ENCODE measurements at places on chromosomes 2 and 18.

DNA sequence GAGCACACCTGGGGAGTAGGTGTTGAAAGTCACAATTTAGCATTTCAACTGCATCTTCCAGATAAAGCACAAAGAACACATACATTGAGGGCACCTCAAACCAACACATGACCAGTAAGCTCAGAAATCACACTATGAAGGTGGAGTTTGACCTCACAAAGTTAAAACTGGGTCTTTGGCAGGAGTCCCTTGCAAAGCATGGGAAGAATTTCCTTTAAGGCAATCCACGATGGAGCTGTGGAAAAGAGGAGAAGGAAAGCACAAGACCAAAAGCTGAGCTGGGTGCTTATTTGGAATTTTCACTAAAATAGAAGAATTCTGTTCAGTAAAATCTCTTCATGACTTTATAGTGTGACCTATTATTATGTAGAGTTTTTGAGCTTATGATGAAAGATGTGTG lies 212.9 kb upstream of the APCDD1 start:
- DNase-seq, result no peak

- no peak for DNase-seq
Observed at GRCh38 chr2:34368304-34368703, 769.2 kb upstream of the FAM98A start.

GRCh38 chr2:178404368-178404767 lies 46.6 kb downstream of the PRKRA start:
- DNase-seq, result no peak

GRCh38 chr2:181458871-181459270 lies 1.7 kb downstream of the ITGA4 start:
- DNase-seq, result no peak

GRCh38 chr2:38922902-38923301 lies 33.2 kb downstream of the ARHGEF33 start:
- DNase-seq, result no peak

DNA sequence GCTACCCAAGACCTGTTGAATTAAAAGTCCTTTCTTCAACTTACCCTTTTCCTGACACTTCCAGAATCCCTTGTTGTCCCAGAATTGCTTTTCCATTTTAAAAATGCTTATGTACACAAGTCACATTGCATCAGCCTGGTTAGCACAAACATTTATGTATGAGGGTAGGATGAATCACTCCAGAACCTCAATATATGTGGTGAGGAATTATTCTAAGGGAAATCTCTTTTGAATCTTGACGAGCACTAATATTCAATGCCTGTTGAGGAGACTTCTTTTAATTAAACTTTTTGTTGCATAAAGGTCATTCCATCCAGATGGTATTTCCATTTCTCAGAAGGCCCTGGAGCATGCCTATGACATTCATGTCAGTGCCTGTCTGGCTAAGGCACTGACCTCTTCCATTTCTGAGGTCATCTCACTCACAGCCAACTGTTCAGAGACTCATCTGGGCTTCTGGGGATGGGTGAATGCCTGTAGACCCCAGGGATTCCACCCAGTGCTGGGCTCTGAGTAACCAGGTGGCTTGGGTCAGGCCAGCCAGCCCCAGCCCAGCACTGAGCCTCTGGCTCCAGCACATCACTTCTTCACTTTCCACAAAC lies 28.2 kb downstream of the ACMSD start:
- no peak for DNase-seq

- DNase-seq, result no peak
Observed at GRCh38 chr18:26874283-26874682, 8.8 kb upstream of the AQP4 start.

Measured in stimulated activated CD4-positive, alpha-beta T cell treated with anti-CD3 and anti-CD28 coated beads, Interleukin-15, amount 100 ng/mL, for 1 hour (primary cell).